Stimulated activated CD4-positive, alpha-beta T cell treated with anti-CD3 and anti-CD28 coated beads, Interleukin-2, amount 100 ng/mL, for 4 hours (primary cell): ENCODE measurements at places on chromosomes 11 and 22.

- DNase-seq = no peak
These were observed 92.8 kb upstream of the DRD2 start for GRCh38 chr11:113567867-113568544.

- DNase-seq = no peak
These were observed 11.5 kb upstream of the TBC1D22A start for GRCh38 chr22:46750863-46751443.

DNA sequence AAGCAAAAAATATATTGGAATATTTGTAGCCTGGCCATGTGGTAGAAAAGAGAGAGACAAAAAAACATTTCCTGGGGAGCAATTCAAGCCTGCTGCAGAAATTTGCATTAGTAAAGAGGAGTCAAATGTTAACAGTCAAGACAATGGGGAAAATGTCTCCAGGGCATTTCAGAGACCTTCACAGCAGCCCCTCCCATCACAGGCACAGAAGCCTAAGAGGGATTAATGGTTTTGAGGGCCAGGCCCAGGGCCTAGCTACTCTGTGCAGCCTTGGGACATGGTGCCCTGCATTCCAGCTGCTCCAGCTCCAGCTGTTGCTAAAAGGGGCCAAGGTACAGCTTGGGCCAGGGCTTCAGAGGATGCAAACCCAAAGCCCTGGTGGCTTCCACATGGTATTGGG, 46.8 kb downstream of the PGR start:
- DNase-seq = no peak

GRCh38 chr22:42327462-42328129, 57.1 kb upstream of the TCF20 start:
- no peak for DNase-seq

GRCh38 chr11:69316956-69317355, 23.0 kb downstream of the MYEOV start:
- DNase-seq = no peak

DNA sequence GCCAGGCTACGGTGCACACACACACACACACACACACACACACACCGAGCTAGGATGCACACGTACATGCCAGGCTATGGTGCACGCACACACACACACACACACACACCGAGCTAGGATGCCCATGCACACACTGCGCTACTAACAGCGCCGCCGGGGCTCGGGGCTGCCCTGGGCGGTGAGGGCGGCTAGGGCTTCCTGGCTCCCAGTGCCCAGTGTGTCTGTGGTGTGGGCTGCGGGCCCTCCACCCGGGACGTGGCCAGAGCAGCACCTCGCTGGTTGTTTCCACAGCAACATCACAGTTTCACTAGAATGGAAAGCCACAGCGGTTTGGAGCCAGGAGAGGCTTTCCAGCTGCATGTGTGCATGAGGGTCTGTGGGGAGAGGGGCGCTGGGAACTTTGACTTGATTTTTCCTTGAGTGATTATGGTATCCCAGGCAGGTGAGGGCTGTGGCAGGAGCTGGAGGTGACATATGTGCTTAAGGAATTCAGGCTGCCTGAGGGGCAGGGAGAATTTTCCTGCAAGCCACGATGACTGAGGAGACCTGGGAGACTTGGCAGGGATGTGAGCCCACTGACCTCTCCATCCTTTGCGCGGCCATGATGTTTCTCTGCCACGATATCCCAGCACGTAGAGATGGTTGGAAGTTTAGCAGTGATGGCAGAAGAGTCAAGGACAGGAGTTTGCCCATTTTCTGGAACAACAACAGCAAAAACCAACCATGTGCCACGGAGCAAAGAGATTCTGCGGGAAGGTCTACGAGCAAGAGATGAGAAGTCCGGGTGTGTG, 195.9 kb downstream of the SNX19 start:
- DNase-seq = no peak

GRCh38 chr11:112580864-112581263, 320.2 kb upstream of the PLET1 start:
- DNase-seq = no peak

DNA sequence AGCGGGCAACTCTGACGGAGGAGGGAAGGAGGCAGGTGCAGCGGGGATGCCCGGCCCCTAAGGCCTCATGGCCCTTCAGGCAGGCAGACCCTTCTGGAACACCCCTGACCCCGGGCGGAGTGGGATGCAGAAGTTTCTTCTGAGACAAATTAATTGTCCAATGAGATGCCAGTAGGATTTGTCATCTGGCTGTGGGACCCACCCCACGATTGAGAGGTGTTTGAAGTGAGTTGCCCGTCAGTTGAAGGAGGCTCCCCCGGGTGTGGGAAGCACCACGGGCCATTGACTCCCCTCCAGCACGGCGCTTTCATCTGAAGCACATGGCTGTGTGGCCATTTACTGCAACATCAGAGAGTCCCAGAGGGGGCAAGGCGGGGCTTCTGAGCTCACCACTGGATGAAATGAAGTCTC, 527.8 kb downstream of the BRD1 start:
- DNase-seq = no peak

- no peak for DNase-seq
These were observed 35.9 kb downstream of the ST3GAL4 start for GRCh38 chr11:126391286-126391954.

- DNase-seq = no peak
These were observed 152.4 kb downstream of the TRIM29 start for GRCh38 chr11:119985551-119985950.
